ENCODE measurements at places on chromosomes 2 and 18. TPM values are rescaled to one million over a fixed set of nuclear protein-coding genes. Genes with fewer than 3 reads are reported as not detected.

- DNase-seq = no peak
Measured at GRCh38 chr2:60539140-60539539, 14.3 kb downstream of the BCL11A start.

- no peak for DNase-seq
Measured at GRCh38 chr2:118493213-118493612, 354.2 kb downstream of the EN1 start.

GRCh38 chr2:47402555-47402804 is 476 bp upstream of the MSH2 start:
- DNase-seq = no peak

- peak; percentile 96 for DNase-seq
Measured at GRCh38 chr18:40523287-40523686, 1431.7 kb upstream of the PIK3C3 start.

DNA sequence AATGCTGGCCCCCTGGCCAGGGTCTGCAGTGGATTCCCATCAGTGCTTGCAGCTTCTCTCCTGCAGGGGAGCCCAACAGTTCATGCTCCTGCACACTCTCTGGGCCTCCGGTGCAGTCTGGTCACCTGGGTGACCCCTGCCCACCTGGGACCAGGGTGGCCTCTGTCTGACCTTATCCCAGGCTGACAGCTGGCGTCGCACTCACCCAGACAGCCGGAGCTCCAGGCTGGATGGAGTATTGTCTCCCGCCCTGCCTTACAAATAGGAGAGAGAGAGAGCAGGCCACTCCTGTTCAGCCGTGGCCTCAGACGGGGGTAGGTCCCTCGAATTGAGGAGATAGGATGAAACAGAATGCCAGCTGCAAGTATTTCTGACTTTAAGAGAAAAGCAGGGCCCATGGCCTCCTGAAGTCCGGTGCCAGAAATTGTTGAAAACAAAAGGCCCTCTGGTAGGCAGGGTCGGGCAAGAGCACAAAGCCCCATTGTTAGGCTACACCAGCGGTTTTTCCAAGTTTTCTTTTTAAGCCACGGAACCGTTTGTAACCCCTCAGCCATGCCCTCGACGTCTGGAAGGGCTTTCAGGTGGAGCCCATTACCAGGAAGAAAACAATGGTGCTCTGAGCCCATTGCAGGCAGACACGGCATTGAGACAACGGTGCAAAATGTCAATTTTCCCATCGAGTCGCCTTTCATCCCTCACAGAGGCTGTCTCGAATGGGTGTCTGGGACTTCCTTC is 258.4 kb downstream of the BCL11A start:
- peak; percentile 17 for DNase-seq

GRCh38 chr18:57819671-57820460 is 16.8 kb upstream of the ATP8B1 start:
- DNase-seq = no peak

GRCh38 chr18:73458186-73458964 is 590.6 kb upstream of the NETO1 start:
- no peak for DNase-seq

GRCh38 chr2:220129391-220129790 is 502.0 kb downstream of the SLC4A3 start:
- peak; percentile 64 for DNase-seq

- no peak for DNase-seq
Measured at GRCh38 chr2:29874745-29875144, 46.6 kb downstream of the ALK start.

DNA sequence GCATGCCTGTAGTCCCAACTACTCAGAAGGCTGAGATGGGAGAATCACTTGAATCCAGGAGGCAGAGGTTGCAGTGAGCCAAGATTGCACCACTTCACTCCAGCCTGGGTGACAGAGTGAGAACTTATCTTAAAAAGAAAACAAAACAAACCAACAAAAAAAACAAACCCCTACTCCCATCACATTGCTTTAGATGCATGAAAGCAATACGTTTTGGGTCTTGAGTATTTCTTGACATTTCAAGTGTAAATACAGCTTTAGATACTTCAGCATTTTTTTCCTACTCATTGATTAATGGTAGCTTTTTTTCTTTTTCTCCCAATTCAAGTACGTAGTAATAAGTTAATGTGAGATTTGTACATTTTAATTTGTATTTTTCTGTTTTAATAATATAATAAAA is 20.3 kb downstream of the RASGRP3 start:
- DNase-seq = no peak

GRCh38 chr2:157261199-157261782 is 3.8 kb downstream of the GALNT5 start:
- no peak for DNase-seq

GRCh38 chr2:153967248-153967973 is 95.7 kb downstream of the GALNT13 start:
- no peak for DNase-seq

DNA sequence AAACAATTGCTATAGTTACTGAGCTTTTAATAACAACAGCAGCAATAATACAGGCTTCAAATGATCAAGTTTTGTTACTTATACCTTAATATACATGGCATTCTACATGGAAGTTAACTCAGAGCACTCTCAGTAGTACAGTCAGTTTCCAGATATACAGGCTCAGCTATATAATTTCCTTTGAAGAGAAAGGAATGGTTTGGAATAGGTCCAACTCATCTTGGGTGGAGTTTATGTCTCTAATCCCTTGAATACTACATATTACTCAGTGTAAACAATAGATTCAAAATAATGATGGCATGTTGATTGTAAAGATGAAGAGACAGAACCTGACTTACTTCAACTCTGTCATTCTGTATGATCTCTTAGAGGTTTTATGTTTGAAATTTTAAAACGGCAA is 174.9 kb downstream of the EPHA4 start:
- no peak for DNase-seq

- peak; percentile 41 for DNase-seq
Measured at GRCh38 chr18:35661483-35662146, 80.1 kb downstream of the GALNT1 start.

GRCh38 chr2:141554810-141555209 is 576.0 kb downstream of the LRP1B start:
- DNase-seq = peak; percentile 58

DNA sequence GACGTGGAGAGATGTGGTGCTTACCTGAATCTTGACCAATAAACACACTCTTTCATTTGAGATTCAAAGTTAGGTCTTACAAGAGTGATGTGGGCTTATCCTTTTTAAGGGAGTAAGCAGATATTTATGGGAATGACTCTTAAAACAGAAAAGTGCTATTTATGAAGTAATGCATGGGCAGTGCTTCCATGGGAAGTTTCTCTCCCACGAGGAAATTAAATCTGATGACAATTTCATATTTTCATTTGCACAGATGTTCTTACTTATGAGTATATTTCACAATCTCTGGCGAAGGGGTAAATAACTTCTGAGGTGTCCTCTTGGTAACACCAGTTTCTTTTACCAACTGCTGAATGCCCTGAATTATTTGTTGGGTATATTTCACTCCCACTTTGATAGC is 21.0 kb downstream of the PNPT1 start:
- DNase-seq = no peak

Gene PREB
- 42.1 TPM for polyA plus RNA-seq

Gene SGPP2
- 17.2 TPM for polyA plus RNA-seq

Gene SPATA3
- polyA plus RNA-seq = not detected

Gene LOXL3
- polyA plus RNA-seq = 4.9 TPM

Gene IL1F10
- not detected for polyA plus RNA-seq

Gene PLCD4
- polyA plus RNA-seq = 9.7 TPM

Gene MDH1B
- 3.3 TPM for polyA plus RNA-seq

Gene ABHD1
- polyA plus RNA-seq = 0.64 TPM

Gene RAB27B
- polyA plus RNA-seq = 0.17 TPM

Gene ELOA2
- not detected for polyA plus RNA-seq

Gene MBP
- 8,940 TPM for polyA plus RNA-seq

Gene SCN2A
- 3.2 TPM for polyA plus RNA-seq

Gene CLIP4
- polyA plus RNA-seq = 5.4 TPM

All from brain (organoid and tissue), 16 donors.